ENCODE measurements at places on chromosomes 13 and 19. TPM values are rescaled to one million over a fixed set of nuclear protein-coding genes. Genes with fewer than 3 reads are reported as not detected.

DNA sequence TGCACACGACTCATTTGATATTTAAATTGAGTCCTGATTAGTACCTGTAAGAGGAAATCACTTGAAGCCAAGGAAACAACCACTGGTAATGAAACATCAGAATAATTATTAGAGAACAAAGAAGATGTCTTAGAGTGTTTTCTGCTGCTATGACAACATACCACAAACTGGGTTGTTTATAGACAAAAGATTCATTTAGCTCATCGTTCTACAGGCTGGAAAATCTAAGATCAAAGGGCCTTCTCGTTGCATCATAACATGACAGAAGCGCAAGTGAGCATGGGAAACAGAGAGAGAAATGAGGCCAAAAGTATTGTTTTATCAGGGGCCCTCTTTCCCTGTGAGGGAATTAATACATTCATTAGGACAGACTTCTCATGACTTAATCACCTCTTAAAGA, 1024.0 kb upstream of the PCDH9 start:
- H3K4me3 ChIP-seq, result no peak overlapping the region
- DNase-seq, result no peak

DNA sequence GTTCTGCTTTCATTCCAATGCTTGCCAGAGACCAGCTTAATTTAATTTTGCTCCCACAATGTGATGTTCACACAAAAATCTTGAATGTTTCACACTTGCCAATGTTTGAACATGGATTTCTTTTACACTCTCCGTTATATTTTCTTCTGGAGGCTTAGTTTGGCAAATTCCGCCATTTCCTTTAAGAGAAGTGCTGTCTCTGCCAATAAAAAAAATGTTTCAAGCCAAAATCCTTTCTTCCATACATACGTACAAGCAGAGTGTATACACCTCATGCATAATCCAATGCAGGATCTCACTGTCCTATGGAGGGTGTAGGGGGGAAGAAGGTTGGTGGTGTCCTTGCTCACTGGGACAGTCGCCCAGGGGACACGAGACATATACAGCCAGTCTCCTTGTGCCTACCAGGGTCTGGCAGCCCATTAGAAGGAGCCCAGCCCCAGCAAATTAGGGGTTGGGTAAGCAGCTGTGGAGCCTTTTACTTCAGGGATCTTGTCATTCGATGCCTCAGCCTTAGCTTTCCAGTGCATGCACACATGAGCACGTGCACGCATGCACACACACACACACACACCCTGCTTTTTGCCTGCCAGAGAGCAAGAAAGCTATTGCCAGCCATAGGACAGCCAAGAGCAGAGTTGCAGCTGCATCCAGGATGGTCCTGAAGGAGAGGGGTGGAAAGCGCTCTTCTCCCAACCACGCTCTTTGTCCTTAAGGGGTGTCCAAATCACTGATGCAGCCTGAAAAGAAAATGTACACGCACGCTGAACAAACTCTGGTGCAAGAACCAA, 208.3 kb downstream of the FOXO1 start:
- no peak overlapping the region for H3K27ac ChIP-seq
- H3K4me3 ChIP-seq, result no peak overlapping the region
- H3K4me1 ChIP-seq, result peaks cover 8% of the 10 kb centered on the region
- H3K27me3 ChIP-seq, result no peaks in the 10 kb centered on the region
- H3K36me3 ChIP-seq, result no peaks in the 10 kb centered on the region

GRCh38 chr19:47603706-47604565, 5.0 kb upstream of the BICRA start:
- H3K27me3 ChIP-seq, result no peaks in the 10 kb centered on the region
- H3K36me3 ChIP-seq, result peaks cover 9% of the 10 kb centered on the region
- H3K4me1 ChIP-seq, result peaks cover 16% of the 10 kb centered on the region
- H3K27ac ChIP-seq, result no peak overlapping the region
- no peak for DNase-seq

DNA sequence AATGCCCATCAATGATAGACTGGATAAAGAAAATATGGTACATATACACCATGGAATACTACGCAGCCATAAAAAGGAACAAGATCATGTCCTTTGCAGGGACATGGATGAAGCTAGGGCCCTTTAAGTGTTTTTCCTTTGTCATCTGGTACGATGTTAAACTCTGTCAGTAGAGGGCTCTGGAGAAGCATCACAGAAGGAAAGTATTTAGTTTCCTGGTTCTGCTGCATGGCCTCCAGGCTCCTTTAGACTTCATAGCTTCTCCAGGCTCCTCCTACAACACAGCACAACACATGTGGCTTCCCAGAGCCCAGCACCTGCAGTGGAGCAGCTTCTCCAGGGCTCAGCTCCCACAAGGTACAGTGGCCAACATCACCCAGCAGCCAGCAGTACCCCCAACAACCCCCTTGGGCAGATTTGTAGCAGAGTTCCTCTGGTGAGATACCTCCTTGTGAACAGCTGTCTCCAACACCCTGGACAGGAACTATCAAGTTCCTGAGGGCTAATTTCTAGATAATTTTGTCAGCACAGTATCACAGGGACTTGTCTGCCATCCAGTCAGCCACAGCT, 63.4 kb downstream of the KCTD12 start:
- peak; percentile 51 for DNase-seq
- H3K4me3 ChIP-seq, result no peak overlapping the region
- no peak overlapping the region for H3K27ac ChIP-seq
- no peaks in the 10 kb centered on the region for H3K4me1 ChIP-seq
- peaks cover 12% of the 10 kb centered on the region for H3K27me3 ChIP-seq
- no peaks in the 10 kb centered on the region for H3K36me3 ChIP-seq

CPAMD8 gene
- total RNA-seq, result 2.3 TPM

N4BP2L1 gene
- total RNA-seq, result 1.9 TPM

- H3K27me3 ChIP-seq, result no peaks in the 10 kb centered on the region
These were observed 8.1 kb upstream of the ANGPTL4 start for GRCh38 chr19:8355631-8356402.

DNA sequence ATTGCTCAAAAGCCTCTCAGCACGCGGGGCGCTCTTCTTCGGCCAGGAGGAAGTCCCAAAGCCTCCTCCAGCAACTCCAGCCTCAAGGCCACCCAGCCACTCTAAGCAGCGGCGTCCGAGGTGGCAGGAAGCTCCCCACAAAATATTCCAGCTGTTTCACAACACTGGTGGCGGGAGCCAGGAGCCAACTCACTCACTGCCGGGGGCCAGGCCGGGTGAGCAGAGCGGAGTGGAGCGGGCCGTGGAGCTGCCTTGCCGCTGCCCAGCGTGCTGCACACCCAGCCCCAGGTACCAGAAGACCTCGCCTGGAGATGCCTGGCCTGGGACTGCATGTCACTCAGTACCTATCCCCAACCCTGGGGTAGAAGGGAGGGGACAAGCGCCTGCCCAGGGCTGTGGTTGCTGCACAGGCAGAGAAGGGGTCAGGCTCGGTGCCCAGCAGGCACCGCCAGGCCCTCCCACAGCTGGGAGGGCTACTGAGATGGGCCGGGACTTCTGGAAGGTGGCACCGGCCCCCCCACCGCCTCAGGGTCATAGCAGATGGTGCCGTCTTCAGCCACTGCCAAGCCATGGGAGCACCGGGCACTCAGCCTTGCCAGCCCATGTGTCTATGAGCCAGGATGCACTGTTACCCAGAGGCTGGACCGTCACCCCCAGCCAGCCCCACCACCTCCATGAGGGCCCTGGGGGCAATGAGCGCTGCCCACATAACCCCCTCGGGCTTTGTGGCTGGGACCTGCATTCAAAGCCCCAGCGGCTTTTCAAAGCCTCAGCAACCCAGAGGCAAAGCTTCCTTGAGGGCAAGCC, 59.2 kb downstream of the MLLT1 start:
- peaks cover 32% of the 10 kb centered on the region for H3K36me3 ChIP-seq
- H3K4me3 ChIP-seq, result no peak overlapping the region
- peak; percentile 61 for DNase-seq

DNA sequence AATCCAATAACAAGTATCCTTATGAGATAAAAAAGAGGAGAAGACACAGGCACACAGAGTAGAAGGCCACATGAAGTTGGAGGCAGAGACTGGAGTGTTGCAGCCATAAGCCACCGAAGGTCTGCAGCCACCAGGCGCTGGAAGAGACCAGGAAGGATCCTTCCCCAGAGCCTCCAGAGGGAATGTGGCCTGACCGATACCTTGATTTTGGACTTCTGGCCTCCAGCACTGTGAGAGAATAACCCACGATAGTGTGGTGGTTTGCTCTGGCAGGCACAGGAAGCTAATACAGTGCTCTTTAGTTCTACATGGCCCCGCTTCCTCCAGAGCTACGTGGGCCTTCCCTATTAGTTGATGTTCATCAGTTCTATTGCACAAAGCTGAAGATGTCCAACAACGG, 15.3 kb upstream of the SULT2A1 start:
- peaks cover 22% of the 10 kb centered on the region for H3K27me3 ChIP-seq
- no peak overlapping the region for H3K4me3 ChIP-seq
- no peaks in the 10 kb centered on the region for H3K36me3 ChIP-seq
- DNase-seq, result no peak
- H3K27ac ChIP-seq, result no peak overlapping the region
- no peaks in the 10 kb centered on the region for H3K4me1 ChIP-seq

LGI4 gene
- total RNA-seq, result not detected

DNA sequence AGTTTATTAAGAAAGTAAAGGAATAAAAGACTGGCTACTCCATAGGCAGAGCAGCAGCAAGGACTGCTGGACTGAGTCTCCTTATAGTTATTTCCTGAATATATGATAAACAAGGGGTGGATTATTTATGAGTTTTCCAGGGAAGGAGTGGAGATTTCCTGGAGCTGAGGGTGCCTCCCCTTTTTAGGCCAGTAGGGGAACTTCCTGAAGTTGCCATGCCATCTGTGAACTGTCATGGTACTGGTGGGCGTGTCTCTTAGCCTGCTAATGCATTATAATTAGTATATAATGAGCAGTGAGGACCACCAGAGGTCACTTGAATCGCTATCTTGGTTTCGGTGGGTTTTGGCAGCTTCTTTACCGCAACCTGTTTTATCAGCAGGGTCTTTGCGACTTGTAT, 13.5 kb downstream of the ZSCAN5A start:
- no peaks in the 10 kb centered on the region for H3K4me1 ChIP-seq
- H3K36me3 ChIP-seq, result peaks cover 22% of the 10 kb centered on the region
- peak overlapping the region; percentile 29 for H3K27ac ChIP-seq
- H3K4me3 ChIP-seq, result no peak overlapping the region
- no peak for DNase-seq

DNA sequence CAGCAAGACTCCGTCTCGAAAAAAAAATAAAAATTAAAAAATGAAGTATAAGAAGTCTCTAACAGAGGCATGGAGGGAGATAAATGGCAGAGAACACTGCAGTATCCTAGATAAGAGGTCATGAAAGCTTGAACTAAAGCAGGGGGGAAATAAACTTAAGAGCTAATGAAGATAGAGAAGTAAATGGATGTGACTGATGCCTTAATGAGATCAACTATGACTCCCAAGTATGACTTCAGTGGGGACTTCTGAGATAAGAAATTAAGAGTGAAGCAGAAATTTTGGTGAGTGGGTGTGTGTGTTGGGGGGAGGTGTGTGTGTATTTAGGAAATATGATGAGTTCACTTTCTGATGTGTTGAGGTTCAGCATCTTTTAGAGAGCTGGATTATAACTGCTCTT, 55.1 kb downstream of the DIAPH3 start:
- H3K27me3 ChIP-seq, result no peaks in the 10 kb centered on the region
- H3K4me3 ChIP-seq, result no peak overlapping the region
- H3K36me3 ChIP-seq, result peaks cover under 1% of the 10 kb centered on the region
- no peak for DNase-seq
- no peak overlapping the region for H3K27ac ChIP-seq

ZNF444 gene
- 28.1 TPM for total RNA-seq

SLC6A16 gene
- 0.39 TPM for total RNA-seq

- H3K4me1 ChIP-seq, result peaks cover 5% of the 10 kb centered on the region
- peaks cover 92% of the 10 kb centered on the region for H3K36me3 ChIP-seq
- no peak overlapping the region for H3K4me3 ChIP-seq
- no peaks in the 10 kb centered on the region for H3K27me3 ChIP-seq
- H3K27ac ChIP-seq, result peak overlapping the region; percentile 35
These were observed 19.2 kb downstream of the GPX4 start for GRCh38 chr19:1122972-1123363.

DNA sequence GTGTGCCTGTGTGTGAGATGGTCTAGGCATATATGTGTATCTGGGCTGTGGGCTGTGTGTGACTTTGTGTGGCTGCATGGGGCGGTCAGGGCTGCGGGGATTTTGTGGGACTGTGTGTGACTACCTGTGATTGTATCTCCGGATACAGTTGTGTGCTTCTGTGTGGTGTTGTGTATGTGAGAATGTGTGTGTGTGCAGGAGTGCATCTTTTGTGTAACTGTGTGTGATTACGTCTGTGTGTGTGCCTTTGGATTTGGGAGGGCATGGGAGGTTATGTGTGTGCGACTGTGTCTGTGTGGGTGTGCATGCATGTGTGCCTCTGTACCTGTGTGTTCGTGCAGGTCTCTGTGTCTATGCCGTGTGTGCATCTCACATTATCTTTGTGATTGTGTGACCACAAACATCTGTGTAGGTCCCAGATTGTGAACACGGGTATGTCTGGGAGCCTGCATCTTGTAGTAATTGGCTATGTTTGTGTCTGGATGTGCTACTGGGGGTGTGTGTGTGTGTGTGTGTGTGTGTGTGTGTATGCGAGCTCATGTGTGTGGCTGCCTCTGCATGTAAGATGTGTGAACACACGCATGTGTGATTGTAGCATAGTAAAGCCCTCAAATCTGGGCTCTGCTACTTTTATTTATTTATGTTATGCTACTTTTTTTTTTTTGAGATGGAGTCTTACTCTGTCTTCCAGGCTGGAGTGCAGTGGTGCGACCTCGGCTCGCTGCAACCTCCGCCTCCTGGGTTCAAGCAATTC, 7.6 kb downstream of the EHD2 start:
- peak overlapping the region; percentile 63 for H3K4me3 ChIP-seq
- H3K27ac ChIP-seq, result peak overlapping the region; percentile 77
- no peak for DNase-seq
- peaks cover 53% of the 10 kb centered on the region for H3K4me1 ChIP-seq

TBXA2R gene
- total RNA-seq, result not detected

DNA sequence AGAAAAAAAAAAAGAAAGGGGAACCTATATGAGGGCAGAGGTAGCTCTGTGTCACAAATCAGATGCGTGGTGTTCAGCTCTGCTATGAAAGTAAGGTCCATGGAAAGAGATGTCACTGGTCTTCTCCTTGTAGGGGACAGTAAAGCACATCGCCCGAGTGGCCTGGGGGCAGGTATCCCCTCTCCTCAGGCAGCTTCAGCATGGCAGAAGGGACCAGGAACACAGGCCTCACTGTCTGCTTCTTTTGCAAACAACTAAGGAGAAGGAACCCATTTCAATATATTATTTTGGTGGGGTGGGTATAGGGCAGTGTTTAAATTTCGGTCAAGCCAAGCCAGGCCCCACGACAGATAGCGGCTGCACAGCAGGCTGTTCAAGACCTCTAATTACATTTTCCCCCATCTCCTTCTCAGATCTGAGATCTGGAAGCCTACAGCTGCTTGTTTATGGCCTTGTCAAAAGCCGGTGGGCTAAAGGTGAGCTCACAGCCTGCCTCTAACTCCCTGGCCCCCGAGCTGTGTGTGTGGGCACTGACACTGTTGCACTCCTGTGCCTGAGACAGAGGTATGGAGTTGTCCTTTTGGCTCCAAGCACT, 72.8 kb downstream of the HSPH1 start:
- no peaks in the 10 kb centered on the region for H3K36me3 ChIP-seq
- H3K4me1 ChIP-seq, result peaks cover 18% of the 10 kb centered on the region
- no peak for DNase-seq
- H3K4me3 ChIP-seq, result no peak overlapping the region

- DNase-seq, result no peak
- no peak overlapping the region for H3K4me3 ChIP-seq
- peaks cover 5% of the 10 kb centered on the region for H3K36me3 ChIP-seq
These were observed 218.7 kb downstream of the DNAJC15 start for GRCh38 chr13:43242040-43242439.
